Right atrium auricular region (tissue), 2 donors: ENCODE measurements at places on chromosomes 11 and 22.

DNA sequence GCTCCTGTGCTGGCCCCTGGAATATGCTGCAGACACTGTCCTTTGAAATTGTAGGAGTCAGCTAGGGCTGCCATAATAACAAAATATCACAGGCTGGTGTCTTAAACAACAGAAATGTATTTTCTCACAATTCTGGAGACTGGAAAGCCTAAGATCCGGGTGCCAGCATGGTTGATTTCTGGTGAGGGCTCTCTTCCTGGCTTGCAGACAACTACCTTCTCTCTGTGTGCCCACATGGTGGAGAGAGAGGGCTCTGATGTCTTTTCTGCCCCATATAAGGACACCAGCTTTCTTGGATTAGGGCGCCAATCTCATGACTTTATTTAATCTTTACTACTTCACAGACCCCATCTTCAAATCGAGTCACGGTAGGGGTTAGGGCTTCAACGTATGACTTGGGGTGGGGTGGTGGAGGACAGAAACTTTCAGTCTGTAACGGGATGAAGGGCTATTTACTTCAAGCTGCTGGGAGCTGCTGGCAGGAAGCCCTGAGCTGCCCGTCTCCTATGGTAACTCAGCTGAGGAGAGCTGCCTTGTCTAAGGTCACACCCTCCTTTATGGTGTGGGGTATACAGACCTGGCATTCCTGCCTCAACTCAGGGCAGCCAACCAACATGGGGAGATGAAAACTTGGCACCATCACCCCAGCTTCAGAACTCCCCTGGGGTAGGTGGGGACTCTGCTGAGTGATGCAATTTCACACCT is 142.9 kb upstream of the ZBED5 start:
- DNase-seq = no peak

DNA sequence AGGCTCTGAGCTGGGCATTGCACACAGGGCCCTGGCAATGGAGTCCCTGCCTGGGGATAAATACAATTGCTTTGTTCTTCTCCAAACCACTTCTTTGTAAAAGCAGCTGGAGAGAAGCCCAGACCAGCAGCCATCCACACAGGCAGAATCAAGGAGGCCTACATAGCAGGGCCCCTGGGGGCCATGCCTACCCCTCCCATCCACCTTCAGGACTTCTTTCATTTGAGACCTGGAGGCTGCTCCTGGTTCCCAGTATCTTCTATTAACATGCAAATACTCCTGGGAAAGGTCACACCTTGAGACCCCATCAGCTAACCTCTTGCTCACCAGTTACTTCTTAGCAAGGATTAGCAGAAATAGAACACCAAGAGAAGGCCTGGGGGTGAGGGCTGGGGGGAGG is 511.1 kb downstream of the SOX6 start:
- DNase-seq = no peak

GRCh38 chr11:46801694-46802470 is 44.2 kb downstream of the CKAP5 start:
- no peak for DNase-seq

DNA sequence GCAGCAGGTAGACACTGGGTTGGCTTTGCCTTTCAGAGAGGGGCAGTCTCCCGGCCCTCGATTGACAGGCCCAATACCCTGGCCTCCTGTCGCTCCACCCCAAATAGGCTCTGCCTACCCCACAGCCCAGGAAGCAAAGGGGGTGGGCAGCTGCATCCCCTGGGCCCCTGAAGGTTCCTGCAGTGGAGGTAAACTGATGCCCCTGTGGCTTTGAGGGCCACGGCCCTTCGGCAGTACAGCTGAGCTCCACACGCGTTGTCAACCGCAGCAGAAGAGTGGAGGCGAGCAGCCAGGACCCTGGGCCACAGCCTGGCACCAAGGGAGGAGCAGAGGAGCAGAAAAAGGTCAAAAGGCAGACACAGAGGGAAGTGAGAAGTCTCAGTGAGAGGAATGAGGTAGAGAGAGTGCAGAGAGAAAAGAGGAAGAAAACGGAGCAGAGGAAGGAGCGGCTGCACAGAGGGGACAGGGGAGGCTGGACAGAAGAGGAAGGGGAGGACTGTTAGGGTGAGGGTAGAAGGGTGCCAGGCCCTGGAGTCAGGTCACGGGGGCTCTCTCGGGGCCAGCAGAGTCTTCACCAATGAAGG is 64.0 kb downstream of the SLC22A12 start:
- DNase-seq = no peak

GRCh38 chr11:15494740-15495139 is 380.0 kb downstream of the INSC start:
- no peak for DNase-seq
